ENCODE measurements at places on chromosomes 2 and 18.

DNA sequence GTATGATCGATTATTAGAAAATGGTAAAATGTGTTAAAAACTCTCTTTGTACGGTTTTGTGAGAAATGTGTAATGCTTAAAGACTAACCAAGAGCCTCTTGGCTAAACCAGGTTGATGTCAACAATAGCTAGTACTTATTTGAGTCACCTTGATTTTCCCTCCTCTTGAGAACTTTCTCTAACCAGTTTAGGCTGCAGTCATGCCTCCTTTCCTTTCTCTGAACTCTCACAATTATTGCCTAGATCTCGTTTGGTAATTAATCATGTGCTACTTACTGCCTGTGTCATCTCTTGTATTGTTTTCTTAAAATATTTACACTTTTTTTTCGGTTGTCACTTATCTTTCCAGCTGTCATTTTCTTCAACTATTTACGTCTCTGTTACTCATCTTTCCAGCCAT is 1.1 kb upstream of the EPC2 start:
- no peak for DNase-seq

- DNase-seq, result no peak
These were observed 5.5 kb upstream of the NPAS2 start for GRCh38 chr2:100814453-100814852.

DNA sequence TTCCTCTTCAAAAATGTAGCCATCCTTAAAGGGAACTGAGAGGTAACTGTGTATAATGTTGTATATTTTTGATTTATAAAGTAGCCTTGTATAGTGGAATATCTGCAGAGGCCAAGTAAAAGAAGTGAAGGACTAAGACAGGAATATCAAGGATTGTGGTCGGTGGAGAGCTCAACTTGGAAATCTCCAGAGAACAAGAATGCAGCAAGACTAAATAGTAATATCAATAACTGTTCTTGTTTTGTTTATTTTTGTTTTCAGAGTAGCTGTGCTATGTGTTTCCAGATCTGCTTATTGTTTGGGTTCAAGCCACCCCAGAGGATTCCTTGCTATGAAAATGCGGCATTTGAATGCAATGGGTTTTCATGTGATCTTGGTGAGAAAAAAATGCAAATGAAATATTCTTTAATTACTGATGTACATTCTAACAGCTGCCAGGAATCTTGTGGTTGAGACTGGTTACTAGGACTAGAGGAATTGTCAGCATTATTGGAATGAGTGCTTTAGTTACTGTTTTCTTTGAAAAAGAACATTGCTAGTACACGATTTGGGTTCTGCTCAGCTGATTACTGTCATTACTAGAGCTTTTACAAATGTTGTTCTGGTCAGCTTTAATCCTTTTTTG is 25.0 kb downstream of the FASTKD2 start:
- DNase-seq, result no peak

- no peak for DNase-seq
These were observed 1.2 kb downstream of the TFPI start for GRCh38 chr2:187552828-187553681.

GRCh38 chr2:28252311-28252710 is 140.3 kb upstream of the FOSL2 start:
- DNase-seq, result peak; percentile 13

DNA sequence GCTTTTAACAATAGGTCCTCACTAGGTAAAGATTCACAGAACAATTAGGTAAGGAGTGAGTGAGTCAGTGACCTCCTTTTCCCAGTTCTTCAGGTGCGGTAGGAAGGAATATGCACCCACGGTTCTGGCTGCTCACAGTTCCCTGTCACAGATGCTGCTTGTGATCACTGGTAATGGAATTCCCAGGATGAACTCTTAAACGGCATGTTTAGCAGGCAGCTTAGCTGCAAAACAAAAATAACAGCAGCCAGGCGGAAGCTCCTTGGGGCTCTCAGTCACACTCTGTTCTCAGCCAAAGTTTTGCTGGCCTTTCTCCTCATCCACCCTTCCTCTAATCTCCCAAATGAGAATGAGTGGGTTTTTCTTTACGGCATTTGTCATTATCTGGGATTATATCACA is 274.5 kb downstream of the MYT1L start:
- DNase-seq, result no peak

DNA sequence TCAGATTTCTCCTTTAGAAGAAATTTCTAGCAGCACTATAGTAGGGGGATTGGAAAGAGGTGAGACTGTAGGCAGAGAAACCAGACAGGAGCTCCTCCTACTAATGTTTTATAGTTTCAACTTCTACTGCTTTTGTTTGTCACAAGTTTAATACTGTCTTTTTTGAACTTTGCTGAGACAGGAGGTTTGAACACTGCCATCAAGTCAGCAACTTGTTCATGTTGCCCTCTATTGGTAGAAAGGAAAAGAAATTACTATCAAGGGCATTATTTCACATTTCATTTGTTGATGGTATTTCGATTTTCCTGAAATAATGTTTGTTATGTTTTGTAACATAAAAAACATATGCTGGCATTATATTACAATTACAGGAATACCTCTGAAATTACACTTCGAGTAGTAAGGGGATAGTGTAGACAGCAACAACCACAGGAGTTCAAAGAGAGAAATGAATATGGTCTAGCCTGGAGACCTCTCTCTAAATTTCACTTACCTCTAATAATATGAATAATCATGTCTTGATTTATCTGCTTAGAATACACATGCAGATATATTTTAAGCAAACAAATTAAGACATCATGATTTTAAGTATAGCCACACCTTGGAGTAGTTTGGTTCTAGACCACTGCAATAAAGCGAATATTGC is 12.4 kb upstream of the CCDC88A start:
- DNase-seq, result no peak

GRCh38 chr18:78670778-78671391 is 308.7 kb upstream of the SALL3 start:
- no peak for DNase-seq

GRCh38 chr2:127084611-127085316 is 22.2 kb downstream of the BIN1 start:
- DNase-seq, result no peak

DNA sequence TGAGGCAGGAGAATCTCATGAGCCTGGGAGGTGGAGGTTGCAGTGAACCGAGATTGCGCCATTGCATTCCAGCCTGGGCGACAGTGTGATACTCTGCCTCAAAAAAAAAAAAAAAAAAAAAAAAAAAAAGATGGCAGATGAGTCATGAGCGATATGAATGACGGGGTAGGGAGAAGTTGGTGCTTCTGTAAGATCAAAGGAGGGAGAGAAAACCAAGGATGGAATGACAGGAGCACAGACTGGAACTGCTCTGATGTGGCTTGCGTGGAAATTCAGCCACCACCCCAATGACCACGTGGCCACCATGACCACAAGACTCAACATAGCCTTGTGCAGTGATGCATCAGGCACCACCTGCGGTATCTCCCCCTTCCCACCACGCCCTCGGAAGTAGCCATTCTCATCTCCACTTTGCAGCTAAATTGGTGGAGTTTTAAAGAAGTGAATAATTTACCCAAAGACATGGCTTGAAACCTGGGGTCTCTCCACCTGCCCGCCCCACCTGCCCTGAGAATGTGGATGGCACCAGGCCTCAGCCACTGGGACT is 96.0 kb downstream of the ACKR3 start:
- no peak for DNase-seq

DNA sequence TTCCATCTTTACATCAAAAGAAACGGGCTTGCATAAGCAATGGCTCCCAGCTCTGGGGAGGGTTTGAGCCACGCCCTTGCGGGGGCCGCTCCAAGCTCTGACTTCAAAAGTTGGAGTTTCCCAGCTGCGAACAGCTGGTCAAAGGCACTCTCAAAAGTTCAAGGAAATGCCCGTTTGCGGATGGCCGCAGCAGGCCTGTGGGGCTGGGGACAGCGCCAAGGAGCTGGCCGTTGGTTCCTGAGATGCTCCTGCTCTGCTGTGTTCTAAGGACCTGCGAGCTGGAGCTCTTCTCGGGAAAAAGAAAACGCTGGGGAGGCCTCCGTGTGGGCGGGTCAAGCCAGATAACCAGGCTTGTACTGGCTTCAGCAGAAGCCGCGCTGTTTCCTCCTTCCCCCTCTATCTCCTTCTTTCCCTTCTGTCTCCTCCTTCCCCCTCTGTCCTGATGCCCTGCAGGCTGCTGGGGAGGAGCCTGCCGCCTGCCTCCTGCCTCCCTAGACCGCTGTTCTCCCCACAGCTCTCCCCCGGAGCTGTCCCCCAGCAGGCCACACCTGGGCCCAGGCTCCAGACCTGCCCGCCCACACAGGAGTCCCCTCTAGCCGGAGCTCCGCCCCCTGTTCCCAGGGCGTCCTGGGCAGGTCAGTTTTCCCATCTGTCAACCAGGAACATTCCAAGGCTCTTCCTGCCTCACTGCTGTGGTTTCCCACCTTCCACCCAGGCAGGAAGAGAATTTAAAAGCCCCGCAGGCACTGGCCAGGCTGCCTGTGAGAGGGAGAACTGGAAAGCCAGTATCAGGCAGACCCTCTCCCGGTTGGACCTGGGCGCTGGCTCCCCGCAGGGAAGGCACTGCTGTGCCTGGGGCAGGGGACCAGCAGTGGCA is 14.1 kb downstream of the KLF11 start:
- no peak for DNase-seq

DNA sequence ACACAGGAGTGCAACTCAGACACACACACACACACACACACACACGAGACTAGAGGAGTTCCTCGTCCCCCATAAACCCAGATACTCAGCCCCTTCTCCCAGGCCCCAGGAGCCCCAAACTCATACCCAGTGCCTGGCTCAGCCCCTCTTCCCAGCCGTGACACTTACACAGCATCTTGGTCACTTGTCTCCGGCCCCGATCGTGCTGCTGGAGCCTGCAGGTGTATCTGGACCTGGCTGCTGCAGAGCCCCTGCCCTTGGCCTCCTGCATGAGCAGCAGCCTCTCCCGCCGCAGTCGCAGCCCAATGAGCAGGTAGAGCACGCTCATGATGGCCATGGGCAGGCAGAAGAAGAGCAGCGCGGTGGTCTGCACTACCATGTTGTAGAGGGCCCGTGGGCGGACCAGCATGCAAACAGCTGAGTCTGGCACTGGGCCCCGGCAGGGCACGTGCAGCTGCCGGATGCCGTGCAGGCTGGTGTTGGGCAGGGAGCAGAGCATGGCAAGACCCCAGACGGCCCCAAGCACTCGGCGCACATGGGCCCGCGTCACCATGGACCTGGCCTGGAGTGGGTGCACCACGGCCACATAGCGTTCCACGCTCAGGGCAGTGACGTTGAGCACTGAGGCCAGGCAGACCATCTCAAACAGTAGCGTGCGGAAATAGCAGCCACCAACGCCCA is 2.1 kb downstream of the NMUR1 start:
- DNase-seq, result no peak

GRCh38 chr18:55918444-55918843 is 330.5 kb upstream of the TCF4 start:
- no peak for DNase-seq

- DNase-seq, result no peak
These were observed 107.3 kb upstream of the ZFP36L2 start for GRCh38 chr2:43333656-43334144.

- DNase-seq, result no peak
These were observed 352.3 kb upstream of the CDH7 start for GRCh38 chr18:65398347-65399075.

DNA sequence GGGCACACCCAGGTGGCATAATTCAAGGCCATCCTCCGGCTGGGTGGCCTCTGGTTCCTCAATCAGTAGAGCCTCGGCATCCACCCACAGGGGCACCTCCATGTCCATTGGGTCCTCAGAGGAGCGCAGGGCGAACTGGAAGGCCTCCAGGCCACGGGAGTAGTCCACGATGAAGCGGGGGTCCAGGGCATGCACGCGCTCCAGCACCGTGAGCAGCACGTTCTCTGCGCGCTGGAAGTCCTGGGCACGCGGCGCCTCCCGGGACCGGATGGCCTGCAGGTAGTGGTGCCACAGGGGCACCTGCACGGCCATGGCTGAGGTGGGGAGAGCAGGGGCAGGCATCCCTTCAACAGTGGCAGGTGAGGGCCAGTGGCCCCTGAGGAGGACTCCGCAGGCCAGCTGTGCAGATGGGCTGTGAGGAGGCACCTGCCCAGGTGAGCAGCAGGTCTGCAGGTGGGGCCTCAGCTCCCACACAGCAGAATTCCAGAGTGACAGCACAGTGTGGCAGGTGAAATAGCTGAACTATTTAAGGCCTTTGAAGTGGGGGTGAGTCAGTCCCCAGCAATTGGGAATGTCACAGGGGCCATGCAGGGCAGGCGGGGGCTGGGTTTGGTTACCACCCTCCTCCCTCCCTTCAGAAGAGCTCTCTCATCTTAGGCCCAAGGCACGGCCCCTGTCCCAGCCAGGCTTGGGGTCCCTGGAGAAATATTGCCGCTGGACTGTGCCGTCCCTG is at the start of gene MAB21L4:
Gene MAB21L4, minus strand, starts transcription at position 501 of the 733 bp plus-strand sequence. Its CDS starts 159 bp downstream, at position 342.
- no peak for DNase-seq

DNA sequence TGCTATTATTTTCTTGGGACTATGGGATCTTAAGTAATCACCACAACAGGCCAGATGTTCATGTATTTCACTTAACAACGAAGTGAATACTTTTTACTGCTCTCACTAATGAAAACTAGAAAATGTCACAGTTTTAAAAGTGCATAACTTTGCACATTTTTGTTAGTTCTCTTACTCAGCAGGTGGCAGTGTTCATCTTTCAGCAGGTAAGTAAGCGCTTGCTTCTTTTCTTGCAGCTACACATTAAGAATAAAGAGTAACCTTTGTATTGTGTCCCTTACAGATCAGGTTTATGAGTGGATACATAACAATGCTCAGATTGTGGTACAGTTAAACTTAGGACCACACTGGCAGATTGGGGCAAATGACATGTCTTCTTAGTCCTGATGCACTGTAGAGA is 61.0 kb downstream of the DAW1 start:
- no peak for DNase-seq

DNA sequence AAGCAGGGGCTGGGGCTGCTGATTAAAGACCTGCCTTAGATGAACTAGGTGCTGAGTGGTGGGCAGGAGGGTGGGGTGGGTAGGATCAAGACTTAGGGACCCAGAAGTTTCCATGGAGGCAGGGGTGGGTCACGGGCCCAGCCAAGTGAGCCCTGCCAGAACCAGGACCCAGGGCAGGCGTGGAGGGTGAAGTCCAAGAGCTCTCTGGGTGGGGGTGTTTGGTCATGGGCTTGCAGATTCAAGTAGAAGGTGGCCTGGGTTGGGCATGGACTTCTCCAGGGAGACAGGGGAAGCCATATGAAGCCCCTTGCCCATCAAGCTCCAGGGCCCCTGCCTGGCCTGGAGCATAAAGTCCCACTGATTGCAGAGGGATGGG is 168.8 kb downstream of the SMAD7 start:
- no peak for DNase-seq

DNA sequence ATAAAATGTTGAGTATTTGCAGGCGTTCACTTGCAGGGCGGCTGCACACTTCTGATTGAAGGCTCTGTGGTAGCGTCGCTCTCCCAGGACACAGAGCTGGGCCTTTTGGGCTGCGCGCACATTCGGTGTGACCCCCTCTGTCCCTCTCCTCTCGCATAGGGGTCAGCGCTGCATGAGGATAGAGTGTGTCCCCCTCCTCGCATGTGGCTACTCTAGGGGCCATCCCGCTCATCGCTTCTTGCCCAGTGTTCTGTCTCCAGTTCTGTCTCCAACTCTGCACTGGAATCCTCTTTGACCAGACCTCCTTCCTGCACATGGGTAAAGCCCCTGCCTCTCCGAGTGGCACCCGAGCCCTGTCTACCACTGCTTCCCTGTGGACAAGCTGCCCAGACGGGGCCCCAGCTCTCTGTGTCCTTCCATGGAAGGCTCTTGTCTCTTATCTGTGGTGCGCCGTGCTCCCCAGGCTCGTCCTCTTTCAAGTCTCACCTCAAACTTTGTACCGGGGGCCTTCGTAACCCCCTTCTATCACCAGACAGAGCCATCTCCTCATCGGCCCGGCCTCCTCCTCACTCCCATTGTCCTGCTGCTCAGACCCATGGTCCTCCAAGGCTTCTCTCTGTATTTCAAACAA is 278.0 kb upstream of the HDAC4 start:
- DNase-seq, result no peak

Data from stimulated activated CD8-positive, alpha-beta memory T cell treated with anti-CD3 and anti-CD28 coated beads, Interleukin-15, amount 100 ng/mL, for 48 hours (primary cell).